Stimulated activated CD8-positive, alpha-beta memory T cell treated with anti-CD3 and anti-CD28 coated beads, Interleukin-15, amount 100 ng/mL, for 1 hour (primary cell): ENCODE measurements at places on chromosomes 2 and 18.

- no peak for DNase-seq
These were observed 27.2 kb upstream of the ACYP2 start for GRCh38 chr2:54088191-54088634.

- no peak for DNase-seq
These were observed 29.4 kb downstream of the ZFP36L2 start for GRCh38 chr2:43196768-43197587.

GRCh38 chr2:80894486-80894885 is 589.9 kb upstream of the LRRTM1 start:
- DNase-seq, result no peak

- DNase-seq, result no peak
These were observed 86.9 kb downstream of the TRIB2 start for GRCh38 chr2:12803607-12804006.

DNA sequence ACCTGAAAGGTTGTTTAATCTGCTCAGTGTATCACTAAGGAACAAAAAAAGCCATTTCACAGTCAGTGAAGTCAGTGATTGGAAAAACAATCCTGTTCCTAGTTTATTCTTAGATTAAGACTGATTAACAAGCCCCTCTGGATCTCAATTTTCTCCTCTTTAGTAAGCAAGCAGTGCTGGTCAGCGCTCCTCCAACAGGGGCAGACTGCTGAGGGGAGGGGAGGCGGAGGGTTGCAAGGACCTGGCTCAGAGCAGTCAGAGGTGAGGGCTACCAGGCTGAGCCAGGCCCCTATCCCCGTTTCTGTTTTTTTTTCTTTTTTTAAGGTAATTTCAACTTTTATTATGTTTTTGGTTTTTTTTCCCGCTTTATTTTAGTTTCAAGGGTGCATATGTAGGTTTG is 24.7 kb upstream of the KCNS3 start:
- DNase-seq, result no peak

- peak; percentile 57 for DNase-seq
These were observed 125.9 kb downstream of the MAP4K4 start for GRCh38 chr2:101823347-101823791.

DNA sequence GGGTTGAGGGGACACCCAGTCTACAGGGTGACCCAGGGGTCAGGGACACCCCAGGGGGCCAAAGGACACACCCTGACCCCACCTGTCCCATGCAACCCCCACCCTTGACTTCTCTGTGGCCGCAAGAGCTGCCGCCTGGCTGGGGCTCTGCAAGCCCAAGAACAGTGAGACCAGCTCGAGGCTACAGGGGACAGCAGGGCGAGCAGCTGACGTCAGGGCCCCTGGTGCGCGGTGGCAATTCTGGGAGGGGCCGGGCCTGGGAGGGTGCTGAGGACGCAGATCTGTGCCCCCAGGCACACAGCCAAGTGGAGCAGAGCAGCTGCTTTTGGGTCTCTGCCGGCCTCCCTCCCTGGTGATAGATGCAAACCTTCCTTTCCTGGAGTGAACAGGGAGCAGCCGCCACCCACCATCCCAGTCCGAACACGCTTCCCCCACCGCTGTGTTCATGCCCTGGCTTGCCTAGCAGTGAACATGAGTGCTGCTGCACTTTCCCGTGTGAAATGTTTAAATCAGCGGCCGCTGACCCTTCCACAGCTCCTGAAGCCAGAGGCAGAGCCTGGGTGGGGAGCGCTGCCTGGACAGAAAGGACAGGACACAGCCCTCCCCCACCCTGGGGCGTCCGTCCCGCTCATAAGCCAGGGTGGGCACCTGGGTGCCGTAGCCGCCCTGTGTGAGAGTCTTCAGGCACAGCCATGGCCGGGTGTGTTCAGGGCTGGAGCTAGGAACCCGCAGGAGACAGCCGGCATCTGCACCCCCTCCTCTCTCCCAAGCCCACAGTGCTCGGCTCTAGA is 46.9 kb downstream of the SLC66A2 start:
- DNase-seq, result no peak

- DNase-seq, result peak; percentile 18
These were observed 4.3 kb upstream of the ASIC4 start for GRCh38 chr2:219509780-219510511.

- DNase-seq, result no peak
These were observed 192.5 kb upstream of the FOSL2 start for GRCh38 chr2:28199995-28200679.

GRCh38 chr2:74659462-74659861 is 5.4 kb downstream of the SEMA4F start:
- no peak for DNase-seq

DNA sequence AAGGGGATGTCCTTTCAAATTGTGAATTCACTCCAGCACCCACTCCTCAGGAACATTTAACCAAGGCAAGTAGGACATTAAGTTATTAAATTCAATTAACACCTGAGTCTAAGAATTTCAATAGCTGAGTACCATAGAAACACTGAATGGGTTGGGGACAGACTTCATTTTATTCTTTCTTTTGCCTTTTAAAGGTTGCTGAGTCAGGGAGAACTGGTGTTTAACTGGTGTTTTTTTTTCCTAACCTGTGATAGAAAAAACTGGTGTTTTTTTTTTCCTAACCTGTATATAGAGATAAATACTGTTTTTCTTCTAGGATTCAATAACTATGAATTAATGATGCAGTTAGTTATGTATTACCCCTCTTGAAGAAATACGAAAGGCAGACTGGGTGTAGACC is 38.9 kb downstream of the TTC27 start:
- no peak for DNase-seq

- DNase-seq, result no peak
These were observed 229.9 kb downstream of the ALK start for GRCh38 chr2:29691391-29691950.

DNA sequence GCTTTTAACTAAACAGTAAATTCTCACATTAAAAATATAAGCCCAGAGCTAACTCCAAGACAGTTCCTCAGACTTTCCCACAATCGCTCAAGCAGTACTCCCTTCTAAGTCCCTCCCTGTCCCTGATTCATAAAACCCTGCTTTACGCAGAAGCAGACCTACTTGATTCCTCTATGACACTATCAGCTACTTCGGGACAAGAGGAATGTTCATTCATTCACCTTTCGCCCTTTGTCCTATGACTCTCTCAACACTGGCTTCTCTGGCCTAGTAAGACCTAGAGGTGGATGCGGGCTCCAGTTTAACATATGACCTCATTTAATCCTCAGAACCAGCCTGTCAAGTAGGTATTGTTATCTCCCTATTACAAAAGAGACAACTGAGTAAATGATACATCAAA is 10.2 kb downstream of the LPIN2 start:
- DNase-seq, result no peak

DNA sequence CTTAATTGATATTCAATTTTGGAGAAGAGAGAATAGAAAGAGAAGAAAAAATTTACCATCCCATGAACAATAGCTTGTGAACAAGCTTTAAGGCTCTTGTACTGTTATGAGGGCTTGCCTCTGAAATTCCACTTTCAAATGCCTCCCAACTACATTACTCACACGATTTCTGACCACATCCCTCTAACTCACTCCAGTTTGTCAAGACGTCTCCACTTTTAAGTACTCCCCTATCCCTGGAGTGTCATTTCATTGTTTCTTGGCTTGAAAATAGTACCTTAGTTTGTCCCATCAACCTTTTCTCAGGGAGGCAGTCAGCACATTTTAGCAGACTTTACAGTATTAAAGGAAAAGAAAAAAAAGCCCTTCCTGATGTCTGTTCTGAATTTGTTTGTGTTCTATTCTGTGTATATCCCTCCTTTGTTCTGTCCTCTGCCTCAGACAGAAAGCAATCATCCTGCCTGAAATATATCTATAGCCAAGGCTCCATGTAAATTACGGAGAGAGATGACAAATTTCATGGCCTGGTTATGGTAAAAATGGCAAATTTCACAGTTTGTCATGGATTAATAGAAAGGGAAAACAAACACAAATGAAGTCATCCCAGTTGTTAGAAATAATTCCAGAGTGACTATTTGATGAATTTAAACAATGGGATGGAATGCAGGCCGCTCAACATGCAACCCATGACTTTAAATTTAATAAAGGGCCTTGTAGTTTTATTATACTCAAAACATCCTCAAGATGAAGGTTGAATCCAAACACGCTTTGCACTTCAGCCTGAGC is 228.8 kb downstream of the ETAA1 start:
- no peak for DNase-seq

- DNase-seq, result no peak
These were observed 223.2 kb upstream of the PXDN start for GRCh38 chr2:1967242-1968208.

- DNase-seq, result no peak
These were observed 424.3 kb upstream of the MEX3C start for GRCh38 chr18:51621864-51622160.

DNA sequence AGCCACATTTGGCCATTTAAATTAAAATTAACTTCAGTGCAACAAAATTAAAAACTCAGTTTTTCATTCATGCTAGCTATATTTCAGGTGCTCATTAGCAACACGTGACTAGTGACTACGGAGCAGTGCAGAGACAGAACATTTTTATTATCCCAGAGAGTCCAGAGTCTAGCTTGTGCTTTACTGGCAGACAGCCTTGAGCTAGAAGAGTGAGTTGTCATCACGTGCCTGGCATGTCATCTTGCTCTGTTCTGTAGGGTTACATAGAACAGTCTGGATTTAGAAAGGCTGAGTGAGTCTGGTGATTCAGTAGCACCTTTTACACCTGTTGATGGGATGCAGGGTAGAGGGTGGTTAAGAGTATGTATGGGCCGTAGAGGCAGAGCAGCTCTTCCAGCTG is 136.9 kb upstream of the IL1R2 start:
- no peak for DNase-seq

DNA sequence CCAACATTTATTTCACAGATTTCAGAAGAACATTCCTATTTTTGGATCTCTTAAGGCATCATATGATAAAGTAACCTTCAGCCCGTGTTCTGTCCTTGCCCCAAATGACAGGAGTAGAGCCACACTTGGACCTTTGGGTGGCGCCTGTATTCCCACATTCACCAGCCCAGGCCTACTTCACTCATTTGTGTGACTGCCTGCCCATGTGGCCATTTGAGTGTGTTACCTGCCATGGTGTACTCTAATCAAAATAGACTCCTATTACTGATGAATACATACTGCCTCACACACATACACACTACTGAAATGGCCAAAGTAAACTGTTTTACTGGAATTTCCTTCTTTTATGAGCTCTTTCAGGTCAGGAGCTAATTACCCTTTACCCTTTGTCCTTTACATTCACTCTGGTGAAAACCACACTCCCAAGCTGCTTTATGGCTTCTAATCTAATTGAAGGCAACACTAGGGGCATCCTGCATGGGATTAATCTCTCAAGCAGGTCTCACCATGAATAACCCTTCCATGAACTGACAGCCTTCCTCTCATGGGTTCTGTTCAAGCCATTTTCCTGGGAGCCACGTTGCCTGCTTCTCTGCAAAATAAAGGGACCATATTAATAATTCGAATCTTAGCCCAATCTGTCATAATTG is 271.0 kb upstream of the GALNT5 start:
- no peak for DNase-seq

- no peak for DNase-seq
These were observed 3.1 kb downstream of the SP140L start for GRCh38 chr2:230329946-230330605.

GRCh38 chr2:15639323-15640251 is 47.9 kb downstream of the DDX1 start:
- no peak for DNase-seq

DNA sequence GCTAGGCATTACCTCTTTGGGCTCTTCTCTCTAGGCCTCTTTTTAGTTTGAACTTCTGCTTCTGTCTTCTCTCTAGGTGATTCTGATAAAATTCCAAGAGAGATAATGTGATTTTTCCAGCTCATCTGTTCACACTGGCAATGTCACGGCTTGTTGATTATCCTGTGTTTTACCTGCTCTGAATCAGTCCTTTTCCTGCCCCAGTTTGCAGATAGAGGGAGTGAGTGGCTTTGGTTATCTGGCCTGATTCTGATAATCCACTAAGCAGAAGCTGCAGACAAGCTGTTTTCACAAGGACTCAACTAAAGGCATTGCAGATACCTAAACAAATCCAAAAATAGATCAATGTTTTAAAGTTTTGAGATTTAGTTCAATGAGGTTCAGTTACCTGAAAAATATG is 111.9 kb downstream of the DCC start:
- DNase-seq, result no peak

- DNase-seq, result no peak
These were observed 38.3 kb downstream of the NIFK start for GRCh38 chr2:121698318-121698930.

DNA sequence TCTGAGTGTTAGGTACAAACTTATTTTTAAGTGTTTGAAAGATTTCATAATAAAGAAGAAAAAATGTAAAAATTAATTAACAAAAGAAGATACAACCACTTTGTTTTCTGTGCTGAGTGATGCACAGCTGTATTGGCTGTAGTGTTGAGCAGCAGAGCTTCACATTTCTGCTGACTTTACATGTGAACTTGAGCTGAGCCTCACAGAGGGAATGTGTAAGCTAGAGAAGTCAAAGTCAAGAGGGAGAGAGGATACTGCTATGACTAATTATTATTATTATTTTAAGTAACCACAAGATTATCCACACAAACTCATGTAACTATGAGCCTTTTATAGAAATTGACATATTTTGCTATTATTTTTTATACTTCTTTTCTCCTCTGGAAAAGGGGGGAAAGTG is 159.1 kb upstream of the ZSWIM2 start:
- DNase-seq, result no peak

DNA sequence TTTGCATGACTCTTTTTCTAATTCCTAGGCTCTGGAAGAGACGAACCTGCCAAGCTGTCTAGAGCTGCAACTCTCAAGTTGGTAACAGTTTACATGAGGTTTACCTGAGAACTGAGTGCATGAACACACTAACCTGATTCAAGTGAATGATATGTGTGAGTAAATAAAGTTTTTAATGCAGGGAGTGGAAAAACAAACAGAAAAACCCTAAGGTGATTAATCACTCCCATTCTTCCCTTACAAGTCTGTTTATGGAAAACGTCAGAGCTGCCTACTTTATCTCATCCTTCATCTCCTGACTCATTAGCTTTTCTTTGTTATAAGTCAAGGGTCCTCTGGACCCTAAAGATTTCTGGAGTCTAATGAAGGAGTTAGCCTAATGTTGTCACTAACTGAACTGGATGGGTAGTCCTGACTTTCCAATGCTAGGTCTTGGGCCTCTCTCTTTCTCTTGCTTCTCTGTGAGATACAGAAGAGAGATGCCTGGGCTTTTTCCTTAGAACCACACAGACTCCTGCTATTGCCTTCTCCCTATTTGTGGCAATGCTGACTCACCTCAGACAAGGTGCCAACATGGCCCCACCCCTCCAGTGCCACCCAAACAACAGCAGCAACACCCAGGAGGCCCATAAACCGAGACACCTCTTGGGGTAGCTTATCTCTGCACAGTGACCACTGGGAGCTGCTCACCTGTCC is 952.4 kb downstream of the EPHA4 start:
- DNase-seq, result no peak

DNA sequence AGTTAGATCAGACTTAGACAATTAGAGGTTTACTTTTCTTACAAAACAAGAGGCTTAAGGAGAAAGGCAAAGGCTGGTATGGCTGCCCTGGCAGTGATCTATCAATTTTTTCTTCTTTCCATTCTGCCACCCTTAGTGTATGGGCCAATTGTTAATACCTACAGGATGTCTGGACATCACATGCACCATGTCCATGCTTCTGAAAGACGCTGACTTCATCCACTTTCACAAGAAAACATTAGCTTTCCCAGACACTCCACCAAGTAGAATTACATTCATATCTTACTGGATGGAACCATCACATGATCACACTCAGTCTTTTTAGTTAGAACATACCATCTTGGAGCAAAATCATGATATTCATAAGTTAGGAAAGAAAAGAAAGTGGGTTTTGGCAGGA is 120.9 kb downstream of the ARHGAP28 start:
- DNase-seq, result no peak
